Activated CD4-positive, alpha-beta memory T cell treated with anti-CD3 and anti-CD28 coated beads for 36 hours (primary cell): ENCODE measurements at places on chromosomes 13 and 19. TPM values are rescaled to one million over a fixed set of nuclear protein-coding genes. Genes with fewer than 3 reads are reported as not detected.
A peak's percentile ranks its signal among the peaks of the same experiment; 100 is the strongest.

The NMRK2 gene
- not detected for total RNA-seq

GRCh38 chr19:928471-929202, 2.8 kb downstream of the ARID3A start:
- no peak for DNase-seq

DNA sequence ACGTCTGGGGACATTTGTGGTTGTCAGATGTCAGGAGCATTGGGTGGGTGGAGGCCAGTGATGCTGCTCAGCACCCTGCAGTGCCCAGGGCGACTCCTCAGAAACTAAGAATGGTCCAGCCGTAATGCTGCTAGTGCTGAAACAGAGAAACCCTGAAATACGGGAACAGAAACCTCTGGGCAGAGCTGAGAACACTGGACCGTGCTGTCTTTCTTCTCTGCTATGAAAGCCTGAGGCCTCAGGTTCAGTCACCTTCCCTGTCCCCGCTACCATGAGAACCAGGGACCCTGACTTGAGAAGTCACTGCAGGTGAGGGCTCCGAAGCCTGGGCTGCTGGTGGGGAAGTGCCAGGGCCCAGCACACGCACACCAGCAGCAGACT, 13.4 kb downstream of the CAPS start:
- DNase-seq: no peak

GRCh38 chr13:23806874-23807526, 82.2 kb downstream of the MIPEP start:
- DNase-seq: no peak

- peak; percentile 52 for DNase-seq
These were observed 3.7 kb downstream of the HRC start for GRCh38 chr19:49151267-49152118.

- no peak for DNase-seq
These were observed 610.6 kb upstream of the PRR20A start for GRCh38 chr13:56530096-56530495.
